ENCODE measurements at places on chromosomes 3 and 15.

DNA sequence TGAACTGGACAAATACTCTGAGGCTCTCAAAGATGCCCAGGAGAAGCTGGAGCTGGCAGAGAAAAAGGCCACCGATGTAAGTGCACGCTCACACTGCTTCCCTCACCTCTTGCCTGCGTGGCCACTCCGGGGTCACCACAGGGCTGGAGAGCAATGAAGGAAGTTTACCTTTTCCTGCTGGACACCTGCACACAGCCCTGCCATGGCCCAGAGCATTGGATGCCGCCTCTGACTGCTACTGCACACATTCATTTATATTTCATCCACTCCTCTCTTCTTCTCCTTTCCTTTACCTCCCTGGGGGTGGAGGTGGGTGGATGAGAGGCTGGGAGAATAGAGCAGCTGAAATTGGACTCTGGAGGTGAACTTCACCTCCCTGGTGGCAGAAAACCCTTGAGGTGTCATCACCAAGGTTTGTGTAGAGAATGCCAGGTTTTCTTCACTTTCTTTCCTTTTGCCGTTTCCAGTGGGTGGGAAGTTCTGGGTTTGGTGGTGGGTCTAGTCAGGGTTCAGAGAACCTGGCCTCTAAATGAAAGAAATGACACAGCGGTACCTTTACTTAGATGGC is 1.6 kb downstream of the TPM1 start:
- DNase-seq: no peak

GRCh38 chr3:42025370-42026138 is 63.7 kb upstream of the ULK4 start:
- no peak for DNase-seq

- no peak for DNase-seq
Observed at GRCh38 chr3:125386811-125387210, 11.7 kb upstream of the ZNF148 start.

DNA sequence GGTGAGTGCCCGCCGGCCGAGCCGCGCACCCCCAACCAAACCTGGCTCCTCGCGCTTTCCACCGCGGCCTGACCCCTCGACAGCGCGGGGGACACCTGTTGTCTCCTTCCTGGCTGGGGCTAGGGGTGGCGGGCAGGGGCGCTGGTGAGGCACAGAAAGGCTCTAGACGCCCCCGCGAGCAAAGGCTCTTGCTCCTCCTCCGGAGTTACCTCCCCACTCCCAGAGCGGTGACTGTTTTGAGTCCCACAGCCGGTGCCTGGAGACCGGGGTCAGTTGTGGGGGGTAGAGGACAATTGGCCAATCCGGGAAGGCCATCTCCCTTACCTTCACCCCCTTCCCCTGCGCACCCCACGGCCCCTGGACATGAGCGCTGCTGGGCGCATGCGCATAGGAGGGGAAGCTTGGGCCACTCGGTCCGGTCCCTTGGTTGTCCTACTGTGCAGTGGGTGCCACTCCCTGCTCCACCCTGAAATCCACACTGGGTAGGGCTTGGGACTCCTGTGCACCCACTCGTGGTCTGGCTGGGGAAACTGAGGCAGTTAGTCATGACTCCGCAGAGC is 554 bp downstream of the CHST13 start:
- no peak for DNase-seq

GRCh38 chr3:153182501-153183293 is 20.7 kb downstream of the RAP2B start:
- DNase-seq: no peak

GRCh38 chr3:125104639-125105038 is 48.8 kb upstream of the HEG1 start:
- no peak for DNase-seq

GRCh38 chr15:38080651-38081275 is 146.3 kb downstream of the TMCO5A start:
- DNase-seq: no peak

DNA sequence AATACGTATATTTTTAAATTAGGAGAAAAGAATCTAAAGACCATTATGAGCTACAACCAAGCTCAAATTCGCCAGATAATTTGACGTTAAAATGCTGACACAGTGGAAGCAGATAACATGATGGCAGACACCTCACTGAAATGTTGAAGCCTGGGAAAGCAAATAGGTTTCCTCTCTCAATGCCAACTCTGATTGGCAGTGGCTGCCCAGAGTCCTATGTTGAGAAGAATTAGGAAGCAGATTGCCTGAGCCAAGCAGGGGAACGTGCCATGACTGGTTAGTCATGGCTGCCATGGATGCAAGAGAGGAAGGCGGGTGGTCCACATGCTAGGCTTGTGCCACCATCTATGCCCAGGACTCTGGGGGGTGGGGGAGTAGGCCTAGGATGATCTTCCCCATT is 3.2 kb downstream of the UNC45A start:
- DNase-seq: no peak

DNA sequence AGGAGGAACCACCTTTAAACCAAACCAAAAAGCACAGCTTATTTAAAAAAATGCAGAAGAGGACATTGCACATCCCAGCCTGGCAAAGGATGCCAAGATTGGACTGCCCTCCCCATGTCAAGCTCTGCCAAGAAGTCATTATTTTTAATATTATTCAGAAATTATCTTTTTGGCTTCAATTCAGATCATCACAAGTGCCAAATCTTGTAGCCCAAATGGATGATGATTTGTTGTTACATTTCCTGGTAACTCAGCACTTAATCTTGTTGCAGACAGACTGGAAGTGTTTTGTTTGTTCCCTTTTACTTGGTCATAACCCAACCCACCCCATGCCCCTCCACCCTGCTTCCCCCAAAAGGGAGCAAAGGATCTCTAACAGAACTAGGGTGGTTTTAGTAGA is 28.1 kb upstream of the LXN start:
- DNase-seq: no peak

- DNase-seq: no peak
Observed at GRCh38 chr3:107068980-107069379, 308.3 kb upstream of the CCDC54 start.

DNA sequence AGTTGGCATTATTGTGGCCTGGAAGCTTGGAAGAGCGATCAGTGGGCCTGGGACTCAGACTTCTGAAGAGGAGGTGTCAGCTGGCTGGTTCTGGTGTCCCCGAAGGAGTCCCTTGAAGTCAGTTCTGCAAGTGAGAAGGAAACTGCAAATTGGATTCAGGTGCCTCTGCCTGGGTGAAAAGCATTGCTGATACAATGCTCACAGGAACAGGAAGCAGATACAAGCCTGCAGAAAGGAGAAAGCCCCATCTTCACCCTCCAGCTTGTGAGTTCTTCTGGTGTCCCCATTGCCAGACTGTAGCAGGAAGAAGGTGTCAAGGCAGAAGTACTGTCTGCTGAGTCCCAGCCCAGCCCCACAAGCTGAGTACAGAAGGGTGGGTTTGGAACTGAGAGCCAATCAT is 271.3 kb downstream of the PLOD2 start:
- no peak for DNase-seq

GRCh38 chr3:26588931-26589330 is 33.6 kb upstream of the LRRC3B start:
- DNase-seq: no peak

- DNase-seq: no peak
Observed at GRCh38 chr3:47877290-47877689, 74.4 kb downstream of the DHX30 start.

GRCh38 chr3:187211532-187212195 is 14.4 kb downstream of the RTP1 start:
- DNase-seq: no peak

Data from T follicular helper cell (primary cell).